Calu3 (cell line): ENCODE measurements at places on chromosomes 2 and 18. TPM values are rescaled to one million over a fixed set of nuclear protein-coding genes. Genes with fewer than 3 reads are reported as not detected.

- DNase-seq: no peak
Measured at GRCh38 chr2:30216157-30216556, 15.2 kb upstream of the LBH start.

DNA sequence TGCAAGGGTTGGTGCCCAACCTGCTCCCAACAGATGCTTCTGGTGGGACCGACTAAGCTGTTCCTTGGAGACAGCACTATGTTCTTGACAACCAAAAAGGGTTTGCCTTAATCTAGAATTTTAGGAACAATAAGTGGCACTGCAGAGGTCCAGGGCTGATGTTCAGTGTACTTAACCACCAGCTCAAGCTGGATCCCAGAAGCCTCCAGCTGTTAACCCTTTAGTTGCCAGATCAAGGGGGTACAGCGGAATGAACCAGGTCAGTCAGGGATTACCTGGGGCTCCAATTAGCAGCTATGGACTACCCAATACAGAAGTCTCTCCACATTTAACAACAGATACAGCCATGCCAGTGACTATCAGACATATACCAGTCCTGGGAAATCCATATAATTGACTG, 3.5 kb downstream of the GPR75 start:
- no peak for DNase-seq

DNA sequence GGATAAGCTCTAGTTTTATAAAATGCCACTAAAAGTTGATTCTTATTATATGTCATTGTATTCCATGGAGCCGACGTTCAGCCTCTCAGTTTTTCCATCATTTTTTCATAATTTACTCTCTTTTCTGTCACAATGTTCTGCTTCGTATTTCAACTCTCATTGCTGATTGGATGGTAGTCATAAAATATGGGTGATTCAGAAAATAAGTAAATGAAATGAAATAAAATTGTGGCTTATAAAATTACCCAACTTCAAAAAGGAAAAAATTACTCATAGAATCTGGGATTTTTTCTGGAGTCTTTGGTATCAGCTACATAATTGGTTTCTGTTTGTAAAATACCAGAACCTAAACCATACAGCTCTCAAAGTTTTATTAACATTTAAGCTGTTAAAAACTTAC, 139.7 kb upstream of the ITGA4 start:
- no peak for DNase-seq

GRCh38 chr2:241573741-241574140, 15.2 kb downstream of the BOK start:
- DNase-seq: no peak

DNA sequence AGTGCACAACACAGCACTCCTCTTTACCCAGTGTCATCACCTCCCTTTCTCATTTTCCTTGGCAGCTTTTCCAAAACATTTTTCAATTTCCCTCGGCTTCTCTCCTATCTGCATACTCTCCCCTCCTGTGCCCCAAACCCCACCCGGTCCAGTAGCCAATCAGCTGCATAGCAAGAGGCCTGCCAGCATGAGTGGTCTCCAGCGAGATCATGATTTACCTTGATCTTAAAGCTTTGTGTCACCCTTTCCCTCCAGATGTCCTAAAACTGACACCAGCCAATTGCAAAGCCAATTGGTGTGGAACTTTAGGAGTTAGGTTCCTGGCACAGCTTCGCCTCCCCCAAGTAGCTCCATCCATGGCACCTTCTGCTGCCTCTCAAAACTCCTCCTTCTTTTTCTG, 45.2 kb upstream of the SH3RF3 start:
- no peak for DNase-seq

DNA sequence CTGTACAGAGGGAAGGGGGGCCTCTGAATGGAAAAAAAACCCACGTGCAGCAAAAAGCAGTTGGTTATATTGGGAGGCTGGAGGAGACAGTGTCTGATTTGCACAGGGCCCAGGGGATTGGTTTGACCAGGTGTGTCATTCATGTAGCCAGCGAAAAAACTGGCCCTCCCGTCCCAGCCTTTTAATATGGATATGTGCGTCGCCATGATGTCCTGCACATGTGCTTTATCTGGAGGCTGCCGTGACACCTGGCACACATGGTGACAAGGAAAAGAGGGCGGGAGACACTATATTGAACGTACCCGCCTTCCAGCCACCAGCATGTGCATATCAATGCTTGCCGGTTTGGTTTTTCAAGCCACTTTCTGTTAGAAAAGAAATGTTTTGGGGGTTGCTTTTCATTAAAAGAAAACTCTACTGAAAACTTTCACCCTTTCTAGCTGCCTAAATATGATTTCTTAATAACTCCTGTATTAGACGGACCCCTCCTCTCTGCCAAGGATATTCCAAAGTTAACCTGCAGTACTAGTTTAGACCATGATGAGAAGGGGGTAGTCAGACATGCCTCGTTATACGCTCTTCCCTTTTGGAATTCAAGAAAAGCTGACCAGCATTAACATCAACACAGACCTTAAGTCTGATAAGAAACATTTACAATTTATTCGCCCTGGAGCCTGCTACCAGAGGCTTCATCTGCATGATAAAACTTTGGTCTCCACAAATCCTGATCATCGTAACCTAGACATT, 16.2 kb downstream of the SLC25A52 start:
- DNase-seq: no peak

GRCh38 chr2:69061525-69061924, 48.5 kb downstream of the ANTXR1 start:
- DNase-seq: no peak

- DNase-seq: no peak
Measured at GRCh38 chr2:216601632-216602409, 31.4 kb upstream of the IGFBP2 start.

- no peak for DNase-seq
Measured at GRCh38 chr2:103002954-103003353, 241.1 kb downstream of the TMEM182 start.

GRCh38 chr18:9766740-9767139, 58.6 kb downstream of the RAB31 start:
- no peak for DNase-seq

DNA sequence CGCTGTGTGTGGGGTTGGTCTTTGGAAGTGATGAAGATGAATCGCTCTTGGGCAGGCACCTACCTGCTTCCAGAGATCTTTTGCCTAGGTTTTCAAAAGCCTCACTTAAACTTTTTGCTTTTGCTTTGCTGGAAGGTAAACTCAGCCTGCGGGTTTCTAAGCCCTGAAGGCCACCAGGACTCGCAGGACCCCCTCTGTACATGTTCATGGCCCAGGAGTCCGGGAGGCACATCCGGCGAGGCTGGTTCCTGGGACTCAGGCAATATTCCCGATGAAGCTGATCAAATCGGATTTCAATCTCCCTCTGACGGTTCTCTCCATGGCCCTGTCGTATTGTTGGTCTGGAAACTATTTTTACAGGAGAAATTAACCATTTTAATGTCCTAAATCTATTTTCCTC, 13.2 kb downstream of the HJURP start:
- DNase-seq: no peak

GRCh38 chr2:181466661-181467576, 9.7 kb downstream of the ITGA4 start:
- DNase-seq: peak; percentile 70

DNA sequence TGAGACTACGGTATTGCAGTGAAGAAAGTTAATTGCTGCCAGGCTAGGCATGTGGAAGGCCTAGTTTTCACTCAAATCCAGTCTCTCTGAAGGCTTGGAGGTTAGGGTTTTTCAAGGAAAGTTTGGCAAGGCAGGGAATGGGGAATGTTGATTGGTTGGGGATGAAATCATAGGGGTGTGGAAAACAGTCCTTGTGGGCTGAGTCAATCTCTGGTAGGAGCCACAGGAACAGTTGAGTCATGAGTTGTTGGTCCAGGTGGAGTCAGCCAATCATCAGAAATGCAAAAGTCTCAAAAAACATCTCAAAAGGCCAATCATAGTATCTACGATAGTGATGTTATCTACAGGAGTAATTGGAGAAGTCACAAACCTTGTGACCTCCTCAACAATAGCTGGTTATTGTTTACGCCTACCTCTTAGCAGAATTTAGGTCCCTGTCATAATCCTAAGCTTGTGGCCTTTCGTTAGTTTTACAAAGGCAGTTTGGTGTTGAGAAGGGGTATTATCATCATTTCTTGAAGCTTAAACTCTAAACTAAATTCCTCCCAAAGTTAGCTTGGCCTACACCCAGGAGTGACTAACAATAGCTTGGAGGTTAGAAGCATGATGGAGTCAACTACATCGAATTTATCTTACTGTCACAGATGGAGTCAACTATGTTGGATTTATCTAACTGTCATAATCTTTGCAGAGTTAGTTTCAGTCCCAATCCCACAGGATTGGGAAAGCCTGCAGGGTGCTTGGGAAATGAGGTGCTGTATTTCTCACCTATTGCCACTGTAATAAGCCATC, 33.7 kb upstream of the APCDD1 start:
- DNase-seq: no peak

DNA sequence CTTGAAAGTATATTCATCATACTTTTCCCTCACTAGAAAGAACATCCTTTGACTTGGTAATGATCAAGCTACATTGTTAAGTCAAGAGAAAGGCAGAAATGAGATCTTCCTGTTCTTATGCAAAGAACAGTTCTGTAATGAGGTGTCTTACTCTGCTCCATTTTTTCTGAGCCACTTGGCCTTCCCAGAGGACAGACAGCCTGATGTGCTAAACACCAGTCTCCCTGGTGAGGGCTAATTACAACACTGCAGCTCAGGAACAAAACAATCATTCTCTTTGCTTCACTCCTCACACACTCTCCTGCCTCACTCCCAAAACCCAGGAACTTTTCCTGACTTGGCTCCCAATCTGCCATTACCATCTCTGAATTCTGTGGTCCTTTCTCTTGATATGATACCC, 25.6 kb downstream of the TACR1 start:
- no peak for DNase-seq

DNA sequence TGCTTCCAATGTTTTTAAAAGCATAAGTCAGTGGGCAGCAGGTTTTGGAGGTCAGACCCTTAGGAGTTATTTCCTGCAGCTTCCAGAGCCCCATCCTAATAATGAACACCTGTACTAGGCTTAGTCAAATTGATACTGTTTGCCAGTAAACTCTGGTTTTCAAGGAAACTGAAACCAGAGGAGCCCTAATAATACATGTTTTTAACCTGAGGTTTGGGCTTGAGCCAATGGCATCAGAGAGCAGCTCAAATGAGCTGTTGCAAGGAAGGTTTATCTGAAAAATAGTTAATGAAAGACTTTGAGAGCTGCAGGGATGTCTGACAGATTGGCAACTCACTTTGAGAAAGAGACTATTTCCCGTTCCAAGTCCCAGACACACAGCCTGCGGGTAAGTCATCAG, 54.6 kb downstream of the DCC start:
- no peak for DNase-seq

DNA sequence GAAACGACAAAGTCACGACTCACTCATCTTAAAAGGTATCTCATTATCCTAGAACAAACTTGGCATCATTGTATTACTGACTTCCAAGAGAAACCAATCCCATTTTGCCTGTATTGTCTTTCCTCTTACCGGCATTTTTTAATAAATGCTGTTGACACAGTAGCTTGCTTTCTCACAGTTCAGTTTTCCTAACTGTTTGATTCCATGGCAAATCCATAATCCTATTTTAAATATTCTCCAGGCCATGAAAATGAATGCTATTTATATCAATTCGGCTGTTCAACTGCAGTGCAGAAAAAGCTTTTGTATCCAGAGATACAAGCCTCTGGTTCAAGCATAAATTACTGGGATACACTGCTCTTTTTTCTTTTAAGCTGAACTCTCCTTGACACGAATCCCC, 1241.9 kb downstream of the DPP10 start:
- DNase-seq: no peak

- no peak for DNase-seq
Measured at GRCh38 chr2:43218155-43218701, 8.2 kb downstream of the ZFP36L2 start.

DNA sequence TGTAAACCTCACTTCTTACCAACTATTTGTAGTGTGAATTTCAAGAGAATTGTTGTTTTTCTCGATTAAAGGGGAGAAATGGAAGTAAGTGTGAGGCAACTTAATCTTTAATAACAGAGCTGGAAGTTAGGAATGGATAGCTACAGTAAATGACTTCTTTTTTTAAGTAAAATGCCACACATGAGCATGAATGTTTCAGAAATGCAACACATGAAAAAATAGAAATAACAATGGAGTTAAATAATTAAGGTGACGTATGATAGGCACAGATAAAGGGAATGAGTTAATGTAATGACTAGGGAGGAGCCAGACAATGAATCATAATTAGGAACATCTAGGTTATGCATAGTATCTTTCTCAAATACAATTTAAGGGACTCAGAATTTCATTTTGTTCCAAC, 3.4 kb downstream of the REL start:
- DNase-seq: no peak

DNA sequence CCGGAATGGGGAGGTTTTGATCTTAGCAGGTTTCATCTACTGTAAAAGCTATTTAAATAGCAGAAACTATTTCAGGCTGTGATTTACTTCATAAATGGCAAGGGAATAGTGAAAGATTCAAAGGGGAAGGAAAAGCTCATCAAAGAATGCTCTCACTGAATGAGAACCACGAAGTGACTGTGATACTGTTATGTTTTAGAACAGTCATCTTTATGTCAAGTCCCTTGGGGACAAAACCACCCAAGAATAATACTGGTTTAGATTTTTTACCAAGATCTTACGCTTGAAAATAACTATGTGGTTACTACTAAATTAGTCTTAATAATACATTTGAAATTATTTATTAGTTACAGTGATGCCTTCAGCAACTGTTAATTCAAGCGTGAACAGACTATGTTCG, 28.1 kb downstream of the FARSB start:
- no peak for DNase-seq

- DNase-seq: peak; percentile 42
Measured at GRCh38 chr2:31137211-31138036, 816 bp downstream of the GALNT14 start.

- no peak for DNase-seq
Measured at GRCh38 chr2:60411295-60411694, 142.2 kb downstream of the BCL11A start.

DNA sequence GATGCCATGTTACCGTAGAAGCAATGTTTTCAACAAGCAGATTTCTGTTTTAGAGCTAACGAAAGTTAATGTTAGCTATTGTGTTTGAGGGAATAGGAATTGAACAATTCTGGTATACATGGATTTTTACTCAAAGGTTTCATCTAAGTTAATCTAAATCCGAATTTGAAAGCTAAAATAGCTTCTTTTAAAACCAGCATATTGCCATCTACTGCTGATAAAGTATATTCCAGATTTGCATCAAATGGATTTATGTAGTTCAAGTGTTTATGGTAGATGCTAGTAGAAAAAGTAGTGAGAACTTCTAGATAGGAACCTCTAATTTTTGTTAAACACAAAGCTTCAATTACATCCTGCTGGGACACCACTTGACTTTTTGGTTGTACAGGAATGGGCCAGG, 1569.5 kb upstream of the NXPH2 start:
- DNase-seq: no peak

GRCh38 chr2:161703863-161704262, 79.6 kb downstream of the SLC4A10 start:
- DNase-seq: no peak

Gene SOCS6
- 26.1 and 33.0 TPM in 2 replicates for total RNA-seq

Gene COLEC12
- total RNA-seq: not detected in 2 replicates

Gene AQP12B
- not detected in 2 replicates for total RNA-seq

Gene LAMA1
- not detected in 2 replicates for total RNA-seq

Gene HNRNPLL
- 47.6 and 51.3 TPM in 2 replicates for total RNA-seq

Gene TCF7L1
- 2.9 and 3.0 TPM in 2 replicates for total RNA-seq

Gene VIL1
- 9.0 and 16.4 TPM in 2 replicates for total RNA-seq

Gene C2orf15
- 6.9 and 7.7 TPM in 2 replicates for total RNA-seq

Gene REG3G
- not detected in 2 replicates for total RNA-seq

Gene NLRC4
- total RNA-seq: not detected in 2 replicates

Gene NT5DC4
- 10.1 and 13.6 TPM in 2 replicates for total RNA-seq

Gene WDCP
- 13.4 and 17.2 TPM in 2 replicates for total RNA-seq

Gene PAX8
- 12.2 and 14.5 TPM in 2 replicates for total RNA-seq

Gene CHRNG
- not detected in 2 replicates for total RNA-seq

Gene TRPM8
- total RNA-seq: 1.1 and 1.5 TPM in 2 replicates

Gene COBLL1
- total RNA-seq: 44.9 and 56.9 TPM in 2 replicates

Gene RGPD5
- 19.8 and 22.9 TPM in 2 replicates for total RNA-seq
